ENCODE measurements at places on chromosomes 3 and 15. TPM values are rescaled to one million over a fixed set of nuclear protein-coding genes. Genes with fewer than 3 reads are reported as not detected.
A peak's percentile ranks its signal among the peaks of the same experiment; 100 is the strongest.

PGBD4 gene
- total RNA-seq, result 1.6 TPM

FES gene
- total RNA-seq, result 16.7 TPM

DNA sequence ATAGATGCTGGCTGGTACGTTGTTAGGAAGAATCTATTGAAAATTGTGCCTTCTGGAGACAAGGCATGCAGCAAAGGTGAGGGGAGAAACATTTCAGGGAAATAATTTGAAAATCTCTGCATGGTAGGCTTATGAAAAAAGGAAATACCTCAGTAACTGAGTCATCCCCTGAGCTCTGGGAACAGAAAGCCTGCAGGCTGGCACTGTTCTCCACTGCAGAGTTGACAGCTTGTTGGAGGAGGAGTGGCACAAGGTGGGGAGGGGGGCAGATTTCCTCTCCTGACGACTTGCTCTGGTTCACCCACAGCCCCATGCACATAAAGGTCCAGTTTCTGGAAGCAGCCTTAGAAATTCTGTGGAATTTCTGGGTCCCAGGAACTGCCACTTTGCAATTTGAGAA is 179.4 kb downstream of the ABHD5 start:
- peak; percentile 30 for DNase-seq

FBXL22 gene
- total RNA-seq, result 16.0 TPM

DNA sequence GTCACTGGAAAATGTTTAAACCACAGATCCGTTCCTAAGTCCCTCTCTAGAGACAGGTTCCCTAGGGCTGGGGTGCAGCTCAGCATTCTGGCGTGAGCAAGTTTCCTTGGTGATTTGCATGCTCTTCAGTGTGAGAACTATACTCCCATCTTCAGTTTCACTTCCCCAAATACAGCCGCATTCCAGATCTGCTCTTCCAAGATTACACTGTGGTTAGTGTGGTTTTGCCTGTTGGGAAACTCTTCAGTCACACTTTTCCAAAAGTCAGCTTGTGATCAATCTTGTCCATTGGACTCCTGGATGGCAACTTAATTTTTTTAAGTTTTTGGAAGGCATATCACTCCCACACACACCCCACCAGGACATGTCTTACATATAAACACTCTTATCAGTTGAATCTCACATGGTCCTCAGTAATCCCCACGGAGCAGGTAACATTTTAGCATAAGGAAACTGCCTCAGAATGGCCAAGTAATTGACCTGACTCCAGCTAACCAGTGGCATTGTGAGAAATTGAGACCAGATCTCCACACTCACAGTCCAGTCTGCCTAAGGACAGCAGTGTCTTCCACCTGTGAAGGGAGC is 33.5 kb upstream of the PTPN23 start:
- DNase-seq, result peak; percentile 62

DNA sequence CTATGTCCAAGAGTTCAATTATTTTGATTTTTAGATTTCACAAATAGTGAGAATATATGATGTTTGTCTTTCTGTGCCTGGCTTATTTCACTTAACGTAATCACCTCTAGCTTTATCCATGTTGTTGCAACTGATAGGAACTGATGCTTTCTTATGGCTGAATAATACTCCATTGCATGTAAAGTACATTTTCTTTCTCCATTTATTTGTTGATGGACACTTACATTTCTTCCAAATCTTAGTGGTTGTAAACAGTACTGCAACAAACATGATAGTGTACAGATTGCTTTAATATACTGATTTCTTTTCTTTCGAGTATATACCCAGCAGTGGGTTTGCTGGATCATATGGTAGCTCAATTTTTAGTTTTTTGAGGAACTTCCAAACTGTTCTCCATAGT is 600.6 kb upstream of the SEMA6D start:
- DNase-seq, result no peak

DNA sequence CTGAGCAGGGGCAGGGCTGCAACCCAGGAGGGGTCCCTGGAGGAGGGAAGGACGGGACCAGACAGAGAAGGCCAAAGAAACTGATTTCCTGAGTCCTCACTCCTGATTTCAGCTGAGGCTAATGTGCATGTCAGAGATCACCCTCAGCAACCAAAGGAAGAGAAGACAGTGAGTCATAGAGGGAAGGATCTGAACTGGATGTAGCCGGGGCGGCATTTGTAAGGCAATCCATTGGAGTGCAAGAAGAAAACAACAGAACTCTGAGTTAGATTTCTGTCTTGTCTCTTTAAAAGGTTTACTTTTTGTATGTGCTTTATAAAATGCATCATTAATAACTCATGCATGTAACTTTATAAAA is 105.3 kb upstream of the AGBL1 start:
- DNase-seq, result no peak

TGM5 gene
- 0.13 TPM for total RNA-seq
